ENCODE measurements at places on chromosomes 4 and X. TPM values are rescaled to one million over a fixed set of nuclear protein-coding genes. Genes with fewer than 3 reads are reported as not detected.

The CPLX1 gene
- 3.5 TPM for total RNA-seq

The DCAF8L1 gene
- total RNA-seq, result not detected

The SLC25A14 gene
- 11.9 TPM for total RNA-seq

The PAGE3 gene
- not detected for total RNA-seq

The SHOX gene
- not detected for total RNA-seq

The FAT4 gene
- 2.7 TPM for total RNA-seq

The AR gene
- 6.0 TPM for total RNA-seq

The STK26 gene
- total RNA-seq, result 79.0 TPM

All from thymus (tissue), 14 donors.